Left colon (tissue), 2 donors: ENCODE measurements at places on chromosomes 7 and 10.

GRCh38 chr10:98269435-98269912, 1.5 kb upstream of the LOXL4 start:
- DNase-seq = no peak

GRCh38 chr10:90862908-90863514, 5.2 kb upstream of the HTR7 start:
- no peak for DNase-seq

GRCh38 chr10:60149003-60149402, 240.7 kb downstream of the ANK3 start:
- peak; percentile 36 for DNase-seq

DNA sequence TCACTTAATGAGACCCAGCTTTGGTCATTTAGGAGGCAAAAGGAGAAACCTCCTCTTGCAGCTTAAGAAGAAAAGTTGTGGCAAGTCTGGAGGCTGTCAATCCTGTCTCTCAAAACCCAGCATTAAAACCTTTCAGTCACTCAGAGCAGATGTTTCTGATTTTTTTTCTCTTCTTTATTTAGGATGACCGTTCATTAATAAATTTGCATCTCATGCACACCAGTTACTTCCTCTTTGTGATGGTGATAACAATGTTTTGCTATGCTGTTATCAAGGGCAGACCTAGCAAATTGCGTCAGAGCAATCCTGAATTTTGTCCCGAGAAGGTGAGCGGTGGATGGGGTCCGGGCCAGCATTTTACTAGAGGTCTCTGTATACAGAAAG, 32.0 kb downstream of the TMEM248 start:
- no peak for DNase-seq

DNA sequence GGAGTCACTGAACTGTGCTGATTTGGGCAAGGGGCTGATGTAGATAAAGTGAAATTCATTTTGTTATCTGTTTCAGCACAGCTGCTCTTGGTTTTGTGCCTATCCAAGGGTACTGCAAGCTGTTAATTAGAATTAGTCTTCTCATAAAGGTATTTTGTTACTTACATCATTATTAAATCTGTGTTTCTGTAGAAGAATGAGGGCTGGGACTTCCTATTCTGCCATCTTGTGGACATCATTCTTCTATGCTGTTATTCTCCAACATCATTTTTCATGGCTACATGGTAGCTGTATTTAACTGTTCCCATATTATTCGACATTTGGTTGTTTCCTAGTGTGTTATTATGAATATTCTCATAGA, 76.2 kb upstream of the CCDC71L start:
- no peak for DNase-seq

DNA sequence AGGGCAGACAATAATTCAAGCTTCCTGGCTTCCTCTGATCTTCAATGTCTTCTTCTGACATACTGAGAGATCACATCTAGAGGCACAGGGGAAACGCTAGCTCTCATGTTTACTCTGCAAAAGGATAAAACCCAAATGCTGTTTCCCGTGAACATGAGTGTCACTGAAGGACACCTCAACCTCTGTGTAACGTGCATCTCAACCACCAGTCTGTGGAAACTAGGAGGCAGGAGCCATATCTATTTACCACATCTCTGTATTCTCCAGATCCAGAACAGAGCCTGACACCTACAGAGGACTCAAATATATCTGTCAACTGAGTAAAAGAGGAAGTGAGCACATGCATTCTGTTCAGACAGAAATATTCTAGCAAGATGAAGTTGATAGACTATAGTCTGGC, 140.3 kb upstream of the TARP start:
- no peak for DNase-seq
